Activated T-cell treated with anti-CD3 and anti-CD28 coated beads, Interleukin-2, amount 50 U/mL, for 1 hour (primary cell): ENCODE measurements at places on chromosomes 5 and 9.

GRCh38 chr5:150219142-150219541, 29.3 kb downstream of the SLC6A7 start:
- no peak for DNase-seq

DNA sequence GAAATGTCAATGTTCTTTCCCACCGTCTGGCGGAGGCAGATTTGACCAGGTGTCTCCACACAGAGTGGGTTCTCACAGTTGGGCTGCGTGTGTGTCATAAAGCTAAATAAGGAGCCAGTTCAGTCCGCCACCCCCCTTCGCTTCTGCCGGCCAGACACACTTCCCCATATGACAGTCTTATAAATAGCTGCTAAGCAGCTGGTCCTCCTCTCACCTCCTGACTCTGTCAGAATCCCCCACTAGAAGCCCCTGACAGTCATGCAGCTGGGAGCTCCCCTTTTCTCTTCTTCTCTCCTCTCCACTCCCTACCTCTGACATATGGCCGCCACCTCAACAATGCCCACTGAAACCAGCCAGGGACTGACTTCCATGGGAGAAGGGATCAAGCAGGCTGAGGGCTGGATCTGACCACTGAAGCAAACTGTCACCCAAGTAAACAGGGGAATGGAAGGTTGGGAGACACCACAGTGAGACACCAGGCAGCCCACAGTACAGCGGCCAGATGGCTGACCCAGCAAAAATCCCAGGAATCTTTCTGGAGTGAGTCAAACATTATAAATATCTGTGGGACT, 141.9 kb upstream of the EFNA5 start:
- DNase-seq = no peak

- DNase-seq = no peak
These were observed 40.4 kb downstream of the EXD3 start for GRCh38 chr9:137382444-137383080.

GRCh38 chr5:51652980-51653379, 269.7 kb downstream of the ISL1 start:
- DNase-seq = no peak

GRCh38 chr5:88398316-88398715, 129.7 kb upstream of the TMEM161B start:
- no peak for DNase-seq

DNA sequence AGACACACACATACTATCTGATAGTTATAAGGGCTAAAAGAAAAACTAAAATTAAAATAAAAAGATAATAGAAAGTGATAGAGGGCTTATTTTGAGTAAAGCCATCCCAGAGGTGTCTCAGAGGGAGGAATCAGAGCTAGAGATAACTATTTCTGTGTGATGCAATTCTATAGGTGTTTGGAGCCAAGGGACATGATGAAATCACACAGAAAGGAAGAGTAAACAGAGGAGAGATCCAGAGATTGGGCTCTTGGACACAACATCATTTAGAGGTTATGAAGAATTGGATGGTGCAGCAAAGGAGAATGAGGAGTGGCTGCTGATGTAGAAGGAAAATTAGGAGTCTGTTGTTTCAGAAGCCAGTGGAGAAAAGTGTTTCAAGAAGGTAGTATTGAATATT, 393.5 kb downstream of the DIRAS2 start:
- no peak for DNase-seq

GRCh38 chr5:31415009-31415923, 116.6 kb downstream of the DROSHA start:
- DNase-seq = no peak

DNA sequence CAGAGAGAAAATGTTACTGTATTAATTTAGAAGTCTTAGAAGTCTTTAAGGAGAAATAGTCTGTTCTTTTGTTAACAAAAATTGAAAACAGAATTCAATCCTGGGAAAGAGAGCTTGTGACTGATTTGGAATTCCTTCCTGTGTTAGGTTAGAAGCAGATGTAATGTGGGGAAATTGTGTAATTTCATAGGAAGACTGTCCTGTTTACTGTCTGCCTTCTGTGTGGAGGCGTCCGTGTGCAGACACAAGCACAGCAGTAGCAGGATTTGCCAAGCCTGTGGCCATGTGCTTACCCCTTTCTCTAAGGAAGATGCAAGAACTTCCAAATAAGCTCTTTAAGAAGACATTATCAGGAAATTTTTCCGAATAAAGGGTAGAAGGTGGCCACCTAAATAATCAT, 36.7 kb upstream of the F2R start:
- no peak for DNase-seq

DNA sequence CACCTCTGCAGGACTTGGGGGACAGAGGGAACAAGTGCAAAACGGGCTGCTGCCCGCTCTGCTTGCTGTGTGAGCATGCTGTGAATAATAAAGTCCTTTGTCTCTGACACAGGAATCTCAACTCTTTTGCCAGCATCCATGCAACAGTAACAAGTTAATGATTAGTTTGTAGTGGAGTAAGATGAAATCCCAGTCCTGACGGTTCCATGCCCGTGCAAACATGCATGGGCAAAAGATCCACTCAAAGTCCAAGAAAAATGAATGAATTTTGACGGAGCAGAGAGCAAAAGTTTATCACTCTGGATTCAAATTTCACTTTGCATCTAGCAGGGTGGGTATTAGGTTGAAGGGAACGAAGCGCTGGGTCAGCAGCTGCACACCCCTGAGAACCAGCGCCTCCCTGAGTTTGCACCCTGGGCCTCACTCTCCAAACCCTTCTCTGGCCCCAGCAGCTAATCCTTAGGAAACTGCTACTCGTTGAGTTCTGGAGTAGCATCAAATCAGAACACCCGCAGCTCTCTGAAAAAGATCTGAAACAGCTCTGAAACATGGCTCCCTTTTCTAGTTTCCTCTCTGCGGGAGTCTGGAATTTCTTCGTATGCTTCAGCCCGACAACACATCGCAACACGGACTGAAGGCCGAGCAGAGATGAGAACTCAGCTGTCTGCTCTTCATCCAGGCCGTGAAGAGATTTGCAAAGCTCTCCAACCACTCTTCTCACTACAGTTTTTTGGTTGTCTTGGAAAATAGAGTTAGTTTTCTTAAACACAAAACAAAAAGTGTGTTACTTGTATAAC, 45.6 kb upstream of the RUFY1 start:
- DNase-seq = no peak

DNA sequence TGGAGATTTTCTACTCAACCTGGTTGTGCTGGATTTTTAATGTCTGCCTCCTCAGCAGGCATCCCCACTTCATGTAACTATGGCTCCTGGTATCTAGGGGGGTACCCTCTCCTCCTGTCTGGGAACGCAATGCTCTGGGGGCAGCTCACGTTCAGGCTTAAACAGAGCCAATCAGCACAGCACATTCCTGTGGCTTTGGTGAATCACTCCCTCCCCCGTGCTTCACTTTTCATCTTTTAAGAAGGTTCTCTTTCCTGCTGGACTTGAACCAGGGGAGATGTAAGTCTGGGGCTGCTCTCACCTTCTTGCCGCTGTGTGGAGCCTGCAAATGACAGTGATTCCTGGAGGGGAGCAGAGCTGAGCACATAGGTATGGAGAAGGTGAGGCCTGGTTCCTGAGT, 101.2 kb downstream of the MSX2 start:
- DNase-seq = no peak

- no peak for DNase-seq
These were observed 43.2 kb downstream of the MAT2B start for GRCh38 chr5:163548649-163549048.

DNA sequence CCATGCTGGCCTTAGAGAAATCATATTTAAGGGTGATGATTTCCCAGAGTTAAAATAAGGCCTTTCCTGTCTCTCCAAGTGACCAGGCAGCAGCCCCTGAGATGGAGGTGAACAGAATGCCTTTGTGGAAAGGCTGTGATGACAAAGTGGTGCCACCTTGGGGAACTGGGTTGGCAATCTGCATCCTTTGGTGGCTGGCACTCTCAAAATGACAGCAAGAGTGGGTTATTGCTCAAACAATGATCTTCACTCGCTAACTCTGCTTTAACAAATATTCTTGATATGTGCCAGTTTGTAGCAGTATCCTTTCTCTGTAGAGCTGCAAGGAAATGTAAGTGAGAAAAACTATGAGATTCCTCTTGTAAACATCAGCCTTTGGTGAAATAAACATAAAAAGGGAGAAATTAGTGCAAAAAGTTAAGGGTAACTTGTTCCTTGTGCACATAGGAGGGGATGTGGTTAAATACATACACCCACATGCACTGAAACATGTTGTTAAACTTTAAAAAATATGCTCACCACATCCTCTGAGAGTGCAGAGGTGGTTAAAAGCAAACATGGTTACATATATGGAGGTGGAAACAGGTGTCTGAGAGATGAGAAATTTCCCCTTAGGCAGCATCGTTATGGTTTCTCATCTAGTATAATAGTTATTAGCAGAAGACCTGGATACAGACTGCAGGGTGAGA, 373.4 kb upstream of the CTNND2 start:
- no peak for DNase-seq

- no peak for DNase-seq
These were observed 81.4 kb downstream of the ANKH start for GRCh38 chr5:14790220-14790619.

- no peak for DNase-seq
These were observed 3.8 kb downstream of the ABLIM3 start for GRCh38 chr5:149145138-149145537.

- DNase-seq = no peak
These were observed 174.0 kb downstream of the GDNF start for GRCh38 chr5:37665889-37666288.

DNA sequence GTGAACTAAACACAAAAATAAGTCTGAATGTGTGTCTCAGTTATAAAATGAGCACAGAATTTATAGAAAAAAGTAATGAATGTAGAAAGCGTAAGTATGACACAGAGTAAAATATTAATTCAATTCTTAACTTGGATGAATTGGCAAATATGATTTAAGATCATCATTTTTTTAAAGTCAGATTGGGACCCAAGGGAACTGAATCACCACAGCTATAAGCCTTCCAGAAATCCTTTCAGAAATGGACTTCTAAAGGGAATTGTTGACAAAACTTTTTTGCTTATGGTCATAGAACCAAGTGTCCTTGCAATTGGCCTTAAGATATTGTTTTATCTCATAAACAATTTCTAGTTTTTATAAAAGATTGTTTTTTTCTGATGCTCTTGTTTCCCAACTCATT, 495.1 kb upstream of the DAB2 start:
- no peak for DNase-seq
